Stimulated activated CD8-positive, alpha-beta memory T cell treated with anti-CD3 and anti-CD28 coated beads, Interleukin-4, amount 100 ng/mL, for 4 hours (primary cell): ENCODE measurements at places on chromosomes 1 and 21.

GRCh38 chr1:186768906-186769305 lies 59.8 kb upstream of the PLA2G4A start:
- no peak for DNase-seq

- DNase-seq, result no peak
Observed at GRCh38 chr21:36047139-36047538, 13.2 kb downstream of the SETD4 start.

DNA sequence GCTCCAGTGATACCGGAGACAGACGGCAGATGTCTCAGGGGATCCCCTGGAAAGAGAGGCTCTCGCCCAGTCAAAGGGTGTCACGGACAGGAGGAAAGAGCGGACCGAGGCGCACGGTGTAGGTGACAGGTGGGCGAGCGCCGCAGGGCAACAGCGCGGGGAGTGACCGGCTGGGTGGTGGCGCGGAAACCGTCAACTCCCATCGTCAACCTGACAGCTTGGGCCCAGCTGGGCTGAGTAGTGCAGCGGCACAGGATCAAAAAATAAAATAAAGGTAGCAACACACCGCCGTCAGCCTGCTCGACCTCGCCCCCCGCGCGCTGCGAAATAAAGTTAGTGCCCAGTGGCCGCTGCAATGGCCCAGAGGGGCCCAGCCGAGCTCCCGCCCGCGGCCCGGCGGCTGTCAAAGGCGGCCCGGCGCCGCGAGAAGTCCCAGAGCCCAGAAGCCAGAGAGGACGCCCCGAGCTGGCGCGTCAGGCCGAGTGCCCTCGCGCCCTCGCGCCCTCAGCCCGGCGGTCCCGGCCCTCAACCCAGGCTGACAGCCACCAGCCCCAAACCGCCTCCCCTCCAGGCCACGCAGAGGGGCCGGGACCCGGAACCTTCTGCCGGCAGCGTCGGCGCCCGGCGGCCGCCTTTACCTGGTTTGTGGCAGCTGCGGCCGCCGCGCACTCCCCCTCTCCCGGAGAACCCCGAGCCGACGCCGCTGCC lies at the start of gene LYST:
LYST (minus strand) TSS at position 702 of the 708 bp plus-strand sequence. CDS start 36,489 bp downstream, outside the sequence.
- DNase-seq, result no peak

GRCh38 chr1:99599678-99600175 lies 46.2 kb upstream of the PALMD start:
- no peak for DNase-seq

- DNase-seq, result no peak
Observed at GRCh38 chr1:37515185-37516034, 844 bp upstream of the MEAF6 start.

DNA sequence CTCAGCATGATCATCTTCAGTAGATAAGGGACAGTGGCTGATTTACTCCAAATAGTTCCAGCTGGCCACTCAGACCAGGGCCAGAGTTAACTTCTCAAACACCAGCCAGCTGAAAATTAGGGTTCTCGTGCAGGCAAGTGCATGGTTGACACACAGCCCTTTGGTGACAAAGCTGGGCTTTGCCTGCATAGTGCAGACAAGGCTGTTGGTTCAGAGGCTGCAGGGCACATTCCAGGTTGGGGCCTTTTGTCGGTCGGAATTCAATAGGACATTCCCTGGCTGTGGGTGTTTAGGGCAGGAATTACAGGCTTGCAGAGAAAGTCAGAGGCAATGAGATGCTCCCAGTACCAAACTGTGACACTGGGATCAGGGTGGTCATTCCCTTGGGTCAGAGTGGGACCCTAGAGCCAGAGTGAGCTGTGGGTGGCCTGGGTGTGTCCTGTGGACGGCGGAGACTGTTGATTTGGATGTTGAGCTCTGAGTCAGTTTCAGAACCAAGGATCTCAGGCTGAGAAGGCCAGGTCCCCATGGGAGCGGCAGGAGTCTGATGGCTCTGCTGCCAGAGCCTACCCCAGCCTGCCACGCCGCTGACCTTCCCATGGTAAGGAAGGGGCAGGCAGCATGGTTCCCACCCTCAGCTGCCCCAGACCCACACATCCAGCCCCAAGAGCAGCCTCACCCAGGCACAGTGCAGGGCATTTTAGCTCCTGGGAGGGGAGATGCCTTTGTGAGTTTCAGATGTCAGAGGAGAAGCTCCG lies 56.2 kb downstream of the STUM start:
- no peak for DNase-seq

GRCh38 chr1:24696041-24696755 lies 49.0 kb upstream of the CLIC4 start:
- DNase-seq, result no peak

GRCh38 chr1:182889997-182890396 lies 50.9 kb downstream of the DHX9 start:
- DNase-seq, result no peak

DNA sequence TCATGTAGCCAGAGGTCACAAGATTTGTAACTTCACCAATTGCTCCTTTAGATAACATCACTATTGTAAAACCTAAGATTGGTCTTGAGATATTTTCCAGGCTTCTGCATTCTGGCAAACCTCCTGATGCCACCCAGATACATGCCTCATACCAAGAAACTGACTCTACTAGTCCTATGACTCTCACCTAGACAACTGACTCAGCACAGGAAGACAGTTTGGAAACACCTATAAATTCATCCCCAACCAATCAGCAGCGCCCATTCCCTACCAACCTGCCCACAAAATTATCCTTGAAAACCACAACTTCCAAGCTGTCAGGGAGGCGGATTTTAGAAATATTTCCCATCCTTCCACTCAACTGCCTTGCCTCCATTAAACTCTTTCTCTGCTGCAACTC lies 2.6 kb downstream of the NME7 start:
- DNase-seq, result no peak

DNA sequence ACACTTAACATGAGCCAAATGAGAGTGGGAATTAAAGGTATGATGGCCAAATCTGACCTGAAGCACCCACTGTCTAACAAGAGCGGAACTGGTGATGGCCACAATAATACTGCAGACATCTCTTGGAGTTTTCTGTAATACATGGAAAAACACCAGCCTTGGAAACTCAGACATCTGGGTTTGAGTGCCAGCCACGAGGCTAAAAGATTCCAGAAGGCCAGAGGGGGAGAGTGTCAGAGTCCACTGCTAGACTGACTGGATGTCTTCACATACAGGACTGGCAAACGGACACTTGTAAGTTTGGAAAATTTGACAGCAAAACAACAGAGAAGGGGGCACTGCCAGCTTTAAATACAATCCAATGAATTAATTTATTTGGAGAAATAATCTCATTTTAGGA lies 175.1 kb downstream of the ADSS2 start:
- no peak for DNase-seq

DNA sequence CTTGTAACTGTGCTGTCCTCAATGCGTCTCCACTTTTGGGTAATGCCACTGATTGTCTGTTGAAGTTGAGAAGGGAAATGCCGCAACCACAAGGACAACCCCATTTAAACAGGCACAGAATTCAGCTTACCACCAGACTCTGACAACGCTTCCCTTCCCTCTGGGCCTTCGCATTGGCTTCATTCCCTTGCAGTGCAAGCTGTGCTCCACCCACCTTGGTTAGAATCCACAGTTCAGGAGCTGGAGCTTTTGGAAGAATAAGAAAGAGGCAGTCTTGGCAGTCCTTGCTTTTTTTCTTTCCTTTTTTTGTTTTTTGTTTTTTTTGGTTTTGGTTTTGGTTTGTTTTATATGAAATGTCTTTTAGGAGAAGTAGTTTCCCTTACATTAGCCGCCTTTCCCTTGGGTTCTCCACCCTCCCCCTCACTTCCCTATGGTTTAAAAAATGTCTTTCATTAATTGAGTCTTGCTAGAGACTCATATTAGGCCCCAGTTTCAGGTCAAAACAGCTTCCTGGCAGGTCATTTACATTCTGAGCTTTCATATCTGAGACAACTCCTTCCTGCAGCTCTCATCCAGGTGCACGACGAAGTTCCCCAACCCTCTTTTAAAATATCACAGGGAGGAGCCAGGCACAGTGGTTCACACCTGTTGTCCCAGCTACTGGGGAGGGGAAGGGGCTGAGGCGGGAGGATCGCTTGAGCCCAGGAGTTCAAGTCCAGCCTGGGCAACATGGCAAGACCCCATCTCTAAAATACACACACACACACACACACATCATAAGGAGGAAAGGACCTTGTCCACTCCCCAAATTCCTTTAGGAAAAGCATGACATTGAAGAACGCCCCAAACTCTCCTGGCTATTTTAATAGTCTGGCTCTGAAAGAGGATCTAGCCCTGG lies 20.7 kb upstream of the LAX1 start:
- DNase-seq, result no peak
